ENCODE measurements at places on chromosomes 3 and 15. TPM values are rescaled to one million over a fixed set of nuclear protein-coding genes. Genes with fewer than 3 reads are reported as not detected.

The SLC2A2 gene
- total RNA-seq: not detected

The NUTM1 gene
- not detected for total RNA-seq

DNA sequence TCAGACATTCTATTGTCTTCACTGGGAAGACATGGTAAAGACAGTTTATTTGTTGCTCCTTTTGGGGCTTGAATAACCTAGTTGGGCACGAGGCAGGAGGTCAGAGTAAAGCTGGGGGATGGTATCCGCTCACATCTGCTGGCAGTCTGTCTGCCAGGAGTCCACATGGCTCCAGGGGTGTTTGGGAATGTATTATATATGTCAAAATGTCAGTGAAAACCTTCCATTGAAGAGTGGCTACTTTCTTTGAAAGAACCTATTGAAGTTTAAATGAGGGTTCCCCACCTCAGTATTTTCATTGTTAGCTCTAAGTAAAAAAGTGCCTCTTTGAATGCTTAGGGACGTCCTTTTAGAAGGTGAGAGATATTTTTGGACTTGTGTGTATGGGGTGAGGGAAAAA lies 68.4 kb downstream of the CLDN11 start:
- no peak overlapping the region for H3K27ac ChIP-seq
- no peak overlapping the region for H3K4me3 ChIP-seq
- no peaks in the 10 kb centered on the region for H3K36me3 ChIP-seq
- H3K4me1 ChIP-seq: no peaks in the 10 kb centered on the region

GRCh38 chr15:44261007-44261706 lies 27.4 kb upstream of the GOLM2 start:
- H3K4me3 ChIP-seq: no peak overlapping the region
- no peaks in the 10 kb centered on the region for H3K4me1 ChIP-seq
- no peak overlapping the region for H3K27ac ChIP-seq
- H3K27me3 ChIP-seq: no peaks in the 10 kb centered on the region

DNA sequence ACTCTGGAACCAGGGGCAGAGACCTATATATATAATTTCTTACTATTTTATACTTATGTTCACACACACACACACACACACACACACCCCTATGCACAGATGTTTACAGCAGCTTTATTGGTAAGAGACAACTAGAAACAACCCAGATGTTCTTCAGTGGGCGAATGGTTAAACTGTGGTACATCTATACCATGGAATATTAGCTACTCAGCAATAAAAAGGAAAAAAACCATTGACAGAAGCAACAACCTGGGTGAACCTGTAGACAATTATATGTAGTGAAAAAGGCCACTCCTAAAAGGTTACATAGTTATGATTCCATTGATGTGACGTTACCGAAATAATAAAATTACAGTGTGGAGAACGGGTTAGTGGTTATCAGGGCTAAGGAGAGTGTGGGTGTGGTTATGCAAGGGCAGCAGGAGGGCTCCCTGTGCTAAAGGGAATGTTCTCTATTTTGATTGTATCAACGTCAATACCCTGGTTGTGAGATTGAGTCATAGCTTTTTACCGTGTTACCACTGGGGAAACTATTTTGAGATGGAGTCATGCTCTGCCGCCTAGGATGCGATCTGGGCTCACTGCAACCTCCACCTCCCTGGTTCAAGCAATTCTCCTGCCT lies 85.5 kb downstream of the FLNB start:
- H3K4me3 ChIP-seq: no peak overlapping the region
- H3K27ac ChIP-seq: no peak overlapping the region
- no peaks in the 10 kb centered on the region for H3K27me3 ChIP-seq
- H3K36me3 ChIP-seq: no peaks in the 10 kb centered on the region
- no peaks in the 10 kb centered on the region for H3K4me1 ChIP-seq
- DNase-seq: no peak

- H3K27ac ChIP-seq: no peak overlapping the region
- H3K36me3 ChIP-seq: no peaks in the 10 kb centered on the region
- no peak overlapping the region for H3K4me3 ChIP-seq
- no peaks in the 10 kb centered on the region for H3K4me1 ChIP-seq
Measured at GRCh38 chr15:36841193-36841592, 259.2 kb downstream of the MEIS2 start.

DNA sequence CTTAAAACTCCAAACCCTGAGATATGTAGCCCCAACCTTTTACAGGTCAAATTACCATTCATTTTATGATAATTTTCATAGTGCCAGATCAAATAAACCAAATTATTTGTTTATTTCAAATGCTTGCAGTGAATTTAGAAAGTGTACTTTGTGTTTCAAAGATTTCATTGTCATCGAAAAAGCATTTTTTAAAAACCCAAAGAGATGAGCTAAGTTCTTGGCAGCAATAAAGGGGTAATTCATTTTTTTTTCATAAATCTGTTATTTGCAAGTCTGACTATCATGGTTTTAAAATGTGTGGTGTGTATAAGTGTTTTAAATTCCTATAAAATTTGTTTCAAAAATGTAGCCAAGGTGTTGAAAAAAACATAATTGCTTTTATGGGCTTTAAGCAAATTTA lies 17.2 kb downstream of the PTX3 start:
- H3K27ac ChIP-seq: no peak overlapping the region
- no peaks in the 10 kb centered on the region for H3K27me3 ChIP-seq
- H3K36me3 ChIP-seq: no peaks in the 10 kb centered on the region
- no peak for DNase-seq
- no peaks in the 10 kb centered on the region for H3K4me1 ChIP-seq

GRCh38 chr3:20194793-20195460 lies 8.9 kb upstream of the SGO1 start:
- H3K4me1 ChIP-seq: no peaks in the 10 kb centered on the region
- no peak overlapping the region for H3K27ac ChIP-seq
- DNase-seq: no peak
- H3K36me3 ChIP-seq: no peaks in the 10 kb centered on the region

- H3K27me3 ChIP-seq: no peaks in the 10 kb centered on the region
- no peak overlapping the region for H3K4me3 ChIP-seq
- no peak overlapping the region for H3K27ac ChIP-seq
- no peaks in the 10 kb centered on the region for H3K36me3 ChIP-seq
- no peak for DNase-seq
Measured at GRCh38 chr3:104080088-104080626, 1286.6 kb upstream of the ALCAM start.

GRCh38 chr3:12656193-12656592 lies 7.7 kb downstream of the RAF1 start:
- H3K4me1 ChIP-seq: peaks cover 54% of the 10 kb centered on the region
- no peak overlapping the region for H3K4me3 ChIP-seq
- peaks cover 4% of the 10 kb centered on the region for H3K36me3 ChIP-seq
- no peak for DNase-seq

GRCh38 chr15:78194568-78194925 lies 39.8 kb downstream of the ACSBG1 start:
- H3K27me3 ChIP-seq: no peaks in the 10 kb centered on the region
- no peaks in the 10 kb centered on the region for H3K4me1 ChIP-seq
- no peak overlapping the region for H3K27ac ChIP-seq

- H3K4me1 ChIP-seq: no peaks in the 10 kb centered on the region
- no peak for DNase-seq
- H3K27me3 ChIP-seq: no peaks in the 10 kb centered on the region
- H3K27ac ChIP-seq: no peak overlapping the region
- no peak overlapping the region for H3K4me3 ChIP-seq
- no peaks in the 10 kb centered on the region for H3K36me3 ChIP-seq
Measured at GRCh38 chr3:171954690-171955383, 84.5 kb upstream of the FNDC3B start.

DNA sequence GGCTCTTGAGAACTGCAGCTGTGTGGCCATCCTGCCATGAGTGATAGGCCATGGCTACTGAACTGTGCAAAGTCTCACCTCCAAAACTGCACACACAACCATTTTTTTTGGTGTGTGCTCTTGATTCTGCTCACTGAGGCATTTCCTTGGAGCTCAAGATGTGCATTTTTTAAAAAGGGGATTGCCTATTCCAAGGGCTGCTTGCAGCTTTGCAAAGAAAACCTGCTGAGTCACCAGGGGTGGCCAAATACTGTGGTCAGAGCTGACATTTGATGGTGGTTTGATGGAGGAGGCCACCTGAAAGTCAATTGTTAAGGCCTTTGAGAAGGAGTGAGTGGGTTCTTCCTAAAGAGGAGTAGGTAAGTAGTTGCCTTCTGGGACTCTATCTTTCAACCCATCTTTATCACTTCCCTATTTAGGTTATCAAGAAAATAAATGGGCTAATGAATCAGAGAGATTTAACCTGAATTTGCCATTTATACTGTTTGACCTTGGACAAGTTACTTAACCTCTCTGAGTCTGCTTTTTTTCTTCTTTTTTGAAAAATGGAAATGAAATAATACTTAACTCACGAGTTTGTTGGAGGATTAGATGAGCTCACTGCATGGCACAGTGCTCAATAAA lies 87.9 kb downstream of the CHST2 start:
- no peak for DNase-seq
- H3K27me3 ChIP-seq: no peaks in the 10 kb centered on the region
- H3K4me1 ChIP-seq: no peaks in the 10 kb centered on the region
- no peak overlapping the region for H3K4me3 ChIP-seq
- no peak overlapping the region for H3K27ac ChIP-seq

- H3K4me1 ChIP-seq: no peaks in the 10 kb centered on the region
- H3K4me3 ChIP-seq: no peak overlapping the region
- no peaks in the 10 kb centered on the region for H3K36me3 ChIP-seq
- H3K27ac ChIP-seq: no peak overlapping the region
- DNase-seq: no peak
- H3K27me3 ChIP-seq: no peaks in the 10 kb centered on the region
Measured at GRCh38 chr3:94294806-94295205, 231.9 kb downstream of the NSUN3 start.

All from CD8-positive, alpha-beta memory T cell (primary cell).